ENCODE measurements at places on chromosomes 3 and 15.

GRCh38 chr3:10300087-10300486, 7.3 kb upstream of the GHRL start:
- DNase-seq: no peak

GRCh38 chr3:13200946-13201345, 127.7 kb upstream of the IQSEC1 start:
- peak; percentile 1 for DNase-seq

DNA sequence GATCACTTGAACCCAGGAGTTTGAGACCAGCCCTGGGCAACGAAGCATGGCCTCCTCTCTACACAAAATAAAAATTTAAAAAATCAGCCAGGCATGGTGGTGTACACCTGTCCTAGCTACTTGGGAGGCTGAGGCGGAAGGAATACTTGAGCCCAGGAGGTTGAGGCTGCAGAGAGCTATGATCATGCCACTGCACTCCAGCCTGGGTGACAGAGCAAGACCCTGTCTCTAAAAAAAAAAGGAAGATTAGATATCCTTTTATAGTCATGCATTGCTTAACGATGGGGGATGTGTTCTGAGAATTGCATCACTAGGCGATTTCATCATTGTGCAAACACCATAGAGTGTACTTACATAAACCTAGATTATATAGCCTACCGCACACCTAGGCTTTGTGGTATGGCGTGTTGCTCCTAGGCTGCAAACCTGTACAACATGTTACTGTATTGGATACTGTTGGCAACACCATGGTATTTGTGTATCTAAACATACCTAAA, 12.6 kb downstream of the ALAS1 start:
- peak; percentile 9 for DNase-seq

GRCh38 chr3:128987302-128988100, 6.4 kb downstream of the CFAP92 start:
- DNase-seq: no peak

DNA sequence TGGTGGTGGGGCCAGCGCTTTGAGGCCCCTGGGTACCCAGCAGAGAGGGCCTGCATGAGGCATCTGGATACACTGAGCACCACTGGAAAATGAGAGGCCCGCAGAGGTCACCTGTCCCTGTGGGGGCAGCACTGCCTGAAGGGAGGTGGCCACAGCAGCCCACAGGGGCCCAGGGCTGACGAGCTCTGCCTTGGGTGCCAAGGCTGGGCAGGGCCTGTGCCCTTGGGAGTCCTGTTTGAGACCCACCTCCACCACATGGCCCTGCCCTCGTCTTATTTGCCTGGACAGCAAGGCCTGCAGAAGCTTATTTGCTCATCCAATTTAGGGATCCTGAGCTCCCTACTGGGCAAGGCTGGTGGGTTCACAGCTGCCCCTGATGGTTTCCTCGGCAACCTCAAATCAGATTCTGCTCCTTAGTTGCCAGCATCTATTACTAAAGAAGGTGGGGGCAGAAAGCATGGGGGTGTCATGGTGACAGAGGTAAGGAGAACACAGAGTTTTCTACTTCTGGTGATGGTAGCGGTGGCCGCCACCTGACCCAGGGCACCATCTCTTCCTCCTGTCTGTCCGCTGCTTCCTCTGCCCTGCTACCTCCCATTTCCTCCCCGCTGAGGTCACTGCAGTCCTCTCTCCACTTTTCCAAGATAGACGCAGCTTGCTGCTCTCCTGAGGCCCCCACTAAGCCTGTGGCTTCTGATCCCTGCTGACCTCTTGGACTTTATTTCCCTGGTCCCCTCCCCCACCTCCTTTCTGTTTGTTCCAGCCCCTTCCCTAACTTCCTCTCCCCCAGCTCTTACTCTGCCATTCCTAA, 62.9 kb downstream of the HMCES start:
- DNase-seq: no peak

- no peak for DNase-seq
Observed at GRCh38 chr3:181692311-181693145, 19.2 kb upstream of the SOX2 start.

DNA sequence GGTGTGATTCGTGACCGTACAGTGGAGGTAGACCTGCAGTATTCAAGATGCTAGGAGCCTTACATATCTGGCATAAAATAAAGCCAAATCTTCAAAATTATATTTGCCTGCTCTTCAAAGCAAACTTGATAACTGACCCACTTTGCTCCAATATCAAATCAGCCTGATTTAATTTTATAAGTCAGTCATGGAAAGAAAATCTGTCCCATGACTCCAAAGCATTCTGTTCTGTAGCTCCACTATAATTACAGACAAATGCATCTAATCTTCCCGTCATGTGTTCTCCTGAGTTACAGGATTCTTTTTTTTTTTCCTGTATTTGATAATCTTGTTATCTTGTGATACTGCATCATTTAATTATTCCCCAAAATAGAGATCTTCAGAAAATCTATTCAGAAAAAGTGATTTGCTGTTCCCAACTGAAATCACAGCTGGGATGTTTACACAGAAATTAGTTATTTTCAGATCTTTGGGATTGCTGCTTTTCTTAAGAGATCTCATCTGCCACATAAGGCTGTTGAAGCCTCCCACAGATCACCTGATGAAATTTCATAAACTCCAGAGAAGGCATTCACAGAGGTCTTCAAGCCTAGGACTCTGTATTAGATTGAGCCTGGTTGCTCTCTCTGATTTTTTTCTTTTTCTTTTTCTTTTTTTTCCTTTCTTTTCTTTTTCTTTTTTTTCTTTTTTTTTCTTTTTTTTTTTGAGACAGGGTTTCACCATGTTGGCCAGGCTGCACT, 27.2 kb downstream of the TIMP4 start:
- DNase-seq: no peak

DNA sequence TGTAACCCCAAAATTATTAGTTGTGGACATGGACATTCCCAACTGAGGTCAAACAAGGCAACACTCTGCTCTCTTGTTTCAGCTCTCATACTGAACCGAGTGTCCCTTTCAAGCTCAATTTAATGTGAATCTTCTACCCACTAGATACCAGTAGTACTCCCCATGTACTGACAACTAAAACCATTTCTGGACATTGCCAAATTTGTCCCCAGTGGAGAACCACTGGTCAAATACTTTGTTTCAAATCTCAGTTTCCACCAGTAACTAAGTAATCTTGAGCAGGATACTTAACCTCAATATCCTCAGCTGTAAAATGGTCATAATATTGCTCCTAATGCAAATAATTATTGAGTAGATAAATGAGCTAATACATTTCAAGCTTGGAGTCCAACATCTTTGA, 566.0 kb downstream of the ZIC1 start:
- no peak for DNase-seq

GRCh38 chr3:148591525-148591924, 106.2 kb upstream of the AGTR1 start:
- no peak for DNase-seq

- peak; percentile 44 for DNase-seq
Observed at GRCh38 chr3:112519424-112520001, 20.2 kb upstream of the BTLA start.

DNA sequence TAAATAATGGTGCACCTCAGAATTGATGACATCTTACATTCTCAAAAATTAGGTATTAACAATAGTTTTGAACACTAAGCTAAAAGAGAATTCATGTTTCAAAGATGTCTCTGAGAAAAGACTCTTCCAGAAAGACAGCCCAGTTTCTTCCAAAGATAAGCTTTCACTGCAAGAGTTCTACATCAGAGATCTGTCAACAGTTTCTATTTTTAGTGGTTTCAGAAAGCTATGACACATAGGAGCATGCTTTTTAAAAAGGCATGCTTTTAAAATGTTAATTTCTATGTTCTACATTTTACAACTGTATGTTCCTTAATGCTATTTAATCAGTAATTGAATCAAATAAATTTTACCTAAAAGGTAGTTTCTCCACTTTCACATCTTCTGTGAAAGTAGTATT, 88.2 kb downstream of the PLOD2 start:
- DNase-seq: no peak

GRCh38 chr3:69058947-69059224, 6.8 kb upstream of the TMF1 start:
- DNase-seq: no peak

GRCh38 chr3:178646186-178646862, 110.1 kb downstream of the KCNMB2 start:
- DNase-seq: peak; percentile 91

DNA sequence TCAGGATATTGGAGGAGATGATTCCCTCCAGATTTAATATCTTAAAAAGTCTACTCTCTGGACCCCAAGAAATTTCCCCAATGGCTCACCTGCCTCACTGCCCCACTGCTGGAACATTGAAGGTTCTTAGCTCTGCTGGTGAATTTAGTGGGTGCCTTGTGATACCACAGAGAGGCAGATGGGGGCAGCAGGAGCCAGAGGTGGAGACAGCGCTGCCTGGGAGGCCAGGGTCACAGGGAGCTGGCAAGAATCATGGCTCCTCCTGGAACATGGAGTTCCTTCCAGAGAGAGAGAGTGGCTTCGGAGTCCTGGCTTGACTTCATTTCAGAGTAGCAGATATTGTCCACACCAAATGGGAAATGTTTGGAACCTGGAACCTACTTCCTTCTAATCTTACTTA, 263.5 kb upstream of the CFAP20DC start:
- DNase-seq: peak; percentile 74

GRCh38 chr3:117587416-117587815, 877.8 kb downstream of the TUSC7 start:
- peak; percentile 0 for DNase-seq

DNA sequence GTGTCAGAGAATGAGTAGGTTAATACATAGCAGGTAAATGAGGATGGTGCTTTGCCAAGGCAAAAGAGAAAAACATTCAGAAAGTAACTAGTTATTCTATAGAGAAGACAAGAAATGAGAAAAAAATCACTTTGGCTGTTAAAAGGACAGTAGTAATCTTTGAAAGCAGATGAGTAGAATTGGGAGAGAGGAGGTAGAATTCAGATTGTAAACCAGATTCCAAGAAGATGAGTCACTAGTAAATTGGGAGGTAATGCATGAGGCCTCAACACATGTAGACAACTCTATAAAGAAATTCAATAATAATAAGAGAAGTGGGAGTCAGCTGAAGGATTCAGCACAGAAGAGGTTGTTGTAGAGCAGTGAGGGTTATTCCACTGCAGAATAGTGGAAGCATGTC, 81.4 kb downstream of the MBNL1 start:
- no peak for DNase-seq

- no peak for DNase-seq
Observed at GRCh38 chr15:68684476-68684875, 105.7 kb downstream of the CORO2B start.

DNA sequence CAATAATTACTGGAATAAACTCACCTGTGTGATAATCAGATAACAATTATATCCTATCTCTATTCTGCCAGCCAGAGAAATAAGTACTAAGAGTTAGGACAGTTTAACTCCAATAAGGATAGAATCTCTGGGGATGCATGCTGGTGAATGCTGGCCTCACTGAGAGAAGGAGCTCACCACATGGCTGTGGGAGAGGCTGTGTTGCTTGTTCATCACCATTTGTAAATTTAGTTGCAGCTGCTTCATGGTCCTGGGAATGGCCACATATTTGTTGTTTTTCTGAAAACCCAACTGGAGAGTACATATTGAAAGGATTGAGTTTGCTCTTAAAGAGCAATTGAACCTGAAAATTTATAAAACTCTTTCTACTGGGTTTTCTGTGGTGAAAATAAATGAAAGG, 207.3 kb downstream of the NECTIN3 start:
- no peak for DNase-seq

- DNase-seq: no peak
Observed at GRCh38 chr3:146035366-146035765, 125.6 kb downstream of the PLOD2 start.

GRCh38 chr3:8574040-8574669, 70.4 kb downstream of the SSUH2 start:
- no peak for DNase-seq

DNA sequence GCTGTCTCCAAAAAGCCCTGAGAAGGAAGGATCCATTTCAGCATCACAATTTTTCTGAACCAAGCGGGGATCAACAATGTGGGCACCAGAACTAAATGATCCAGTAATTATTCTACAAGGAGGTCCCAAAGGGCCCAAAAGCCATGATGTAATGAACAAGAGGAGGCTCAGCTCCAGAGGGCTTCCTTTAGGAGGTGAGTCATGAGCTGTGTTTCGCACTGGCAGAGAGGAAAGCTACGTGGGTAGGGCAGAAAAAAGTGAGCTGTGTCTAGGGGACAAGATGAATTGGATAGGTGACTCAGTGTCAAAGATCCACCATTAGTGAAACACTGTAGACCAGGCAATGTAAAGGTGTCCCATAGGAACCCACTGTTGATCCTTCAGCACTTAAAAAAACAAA, 113.4 kb downstream of the RORA start:
- no peak for DNase-seq

- DNase-seq: no peak
Observed at GRCh38 chr3:126668450-126669401, 13.8 kb upstream of the TXNRD3 start.

DNA sequence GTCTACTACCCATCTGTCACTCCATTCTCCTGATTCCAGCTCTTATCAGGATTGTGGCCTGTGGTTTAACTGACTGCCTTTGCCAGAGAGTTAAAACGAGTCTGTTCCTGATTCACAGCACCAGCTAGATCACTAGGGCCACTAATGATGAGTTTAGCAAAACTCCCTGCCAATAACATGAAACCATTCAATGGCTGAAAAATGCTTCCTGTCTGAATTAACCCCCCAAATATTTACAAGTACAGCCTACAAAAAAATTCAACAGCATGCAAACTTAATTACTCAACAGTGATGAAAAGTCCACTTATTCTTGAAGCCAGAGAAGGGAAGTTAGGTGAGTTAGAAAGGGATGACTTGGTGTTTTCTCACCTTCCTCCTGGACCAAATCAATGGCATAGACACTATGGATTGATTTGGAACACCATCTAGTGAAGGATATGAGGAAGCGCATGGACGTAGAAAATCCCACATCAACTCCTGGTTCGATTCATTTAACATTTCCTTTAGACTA, 141.4 kb downstream of the TGFBR2 start:
- DNase-seq: peak; percentile 50

- DNase-seq: peak; percentile 76
Observed at GRCh38 chr3:45583021-45583851, 11.3 kb upstream of the LIMD1 start.

- DNase-seq: peak; percentile 54
Observed at GRCh38 chr3:47163169-47164006, 525 bp downstream of the SETD2 start.

DNA sequence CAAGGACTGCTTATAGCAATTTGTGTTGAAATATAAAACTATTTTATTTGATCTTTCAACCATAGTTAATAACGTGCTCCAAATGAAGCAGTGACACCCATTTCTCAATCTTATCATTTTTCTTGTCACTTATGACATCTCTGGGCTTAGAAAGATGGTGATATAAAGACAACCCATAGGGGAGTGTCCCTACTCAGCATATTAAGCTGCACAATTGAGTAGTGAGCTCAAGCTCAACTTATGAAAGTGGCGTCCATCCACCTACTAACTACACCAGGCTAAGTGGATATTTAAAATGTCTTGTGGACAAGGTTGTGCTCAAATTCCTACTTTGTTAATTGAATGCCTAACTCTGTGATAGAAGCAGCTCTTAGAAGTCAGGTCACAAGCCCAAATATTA, 46.7 kb downstream of the SLC9C1 start:
- DNase-seq: no peak

DNA sequence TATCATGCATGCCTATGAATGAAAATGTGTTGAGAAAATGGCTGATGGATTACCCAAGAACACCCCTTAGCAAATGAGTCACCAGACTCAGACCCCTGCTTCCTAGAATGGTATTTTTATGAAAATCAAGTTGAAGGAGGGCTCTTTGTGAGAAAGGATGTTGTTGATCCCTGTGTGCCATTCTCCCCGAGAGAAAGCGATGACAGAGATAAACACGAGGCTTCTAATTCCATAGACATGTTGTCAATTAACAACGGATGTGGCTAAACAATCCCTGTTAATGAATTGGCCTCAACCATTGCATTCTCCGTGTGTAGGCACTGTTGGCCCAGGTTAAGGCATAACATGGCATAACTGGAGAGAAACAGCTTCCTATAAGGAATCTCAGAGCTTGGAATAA, 5.8 kb upstream of the OXTR start:
- no peak for DNase-seq

Measured in NCI-H69 (cell line).